Vagina (tissue), 2 donors: ENCODE measurements at places on chromosomes 4 and X.

GRCh38 chr4:1813915-1814314 is 20.8 kb downstream of the FGFR3 start:
- no peak for DNase-seq

DNA sequence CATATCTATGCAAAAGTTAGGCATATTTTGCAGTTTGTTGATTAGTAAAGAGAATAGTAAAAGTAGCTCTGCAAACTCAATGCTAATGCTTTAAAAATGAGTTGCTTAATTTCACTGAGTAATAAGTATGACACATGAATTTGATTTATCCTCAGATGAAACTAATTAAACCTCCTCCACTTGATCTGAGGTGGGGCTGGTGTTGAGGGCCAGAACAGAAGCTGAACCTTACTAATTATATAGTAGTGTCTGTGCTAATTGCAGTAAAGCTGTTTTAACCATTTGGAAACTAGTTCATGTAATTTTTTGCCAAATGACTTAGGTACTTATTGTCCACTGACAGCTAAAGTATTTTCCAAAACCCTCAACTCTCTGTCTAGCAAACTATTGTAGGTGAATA is 7.7 kb upstream of the PGAM4 start:
- no peak for DNase-seq

GRCh38 chrX:37759878-37760418 is 19.9 kb upstream of the CYBB start:
- DNase-seq: no peak

DNA sequence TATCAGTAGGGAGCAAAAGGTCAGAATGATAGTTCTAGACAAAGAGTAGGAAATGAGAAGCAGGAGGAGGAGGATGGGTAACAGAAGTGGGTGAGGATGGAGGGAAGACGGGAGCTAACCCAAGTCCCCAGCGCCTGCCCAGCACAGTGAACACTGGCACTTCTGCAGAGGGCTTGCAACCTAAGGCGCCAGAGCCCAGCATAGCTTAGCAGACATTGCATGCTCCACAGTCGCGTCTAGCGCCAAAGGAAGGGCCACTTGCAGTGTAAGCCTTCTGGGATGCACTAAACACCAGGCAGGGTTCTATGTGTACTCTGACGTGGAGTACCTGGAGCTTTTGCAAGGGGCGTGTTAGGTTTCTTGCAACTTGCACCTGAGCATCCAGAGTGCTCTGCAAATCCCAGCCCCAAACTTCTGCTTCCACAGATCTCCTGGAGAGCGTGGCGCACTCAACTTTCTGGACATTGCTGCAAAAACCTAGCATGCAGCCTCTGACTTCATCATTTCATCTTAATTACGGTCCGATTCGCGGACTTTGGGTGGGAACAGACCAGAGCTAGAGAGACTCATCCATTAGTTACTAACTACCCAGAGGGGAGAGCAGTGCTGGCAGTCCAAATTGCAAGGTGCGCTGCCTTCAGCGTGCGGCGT is 46.5 kb upstream of the NKAP start:
- no peak for DNase-seq

DNA sequence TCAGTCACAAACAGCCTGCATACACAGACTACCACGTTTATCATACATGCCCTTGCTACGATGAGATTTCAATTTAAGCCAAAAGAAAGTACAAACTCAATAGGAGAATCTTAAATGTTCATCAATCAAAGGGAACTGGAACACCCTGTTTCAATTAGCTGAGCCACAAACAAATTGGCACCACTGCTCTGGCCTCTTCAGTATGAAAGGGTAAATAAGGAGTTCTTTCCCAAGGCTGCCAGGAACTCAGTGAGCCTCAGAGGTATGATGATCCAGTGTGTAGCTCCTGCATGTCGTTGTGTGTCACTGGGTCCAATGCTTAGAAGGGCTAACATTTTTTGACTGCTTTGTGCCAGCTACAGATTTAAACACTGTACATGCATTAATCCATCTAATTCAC is 5.4 kb downstream of the RNF150 start:
- DNase-seq: no peak

DNA sequence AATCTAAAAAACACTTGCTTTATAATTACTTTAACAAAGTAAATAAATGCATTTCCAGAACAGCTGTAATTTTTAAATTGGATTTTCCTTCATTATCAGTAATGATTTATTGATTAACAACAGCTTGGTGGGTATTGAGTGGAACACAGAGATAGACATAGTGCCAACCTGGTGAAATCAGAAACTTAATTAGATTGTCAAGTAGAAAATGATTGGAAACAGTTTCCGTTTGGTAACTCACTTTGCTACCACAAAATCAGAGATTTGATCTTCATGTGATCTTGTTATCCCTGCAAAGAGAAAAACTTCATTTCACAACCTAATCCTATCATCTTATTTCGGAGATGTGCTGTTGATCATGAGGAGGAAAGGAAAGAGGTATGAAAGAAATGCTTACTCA is 70.8 kb downstream of the CAPN6 start:
- DNase-seq: no peak

DNA sequence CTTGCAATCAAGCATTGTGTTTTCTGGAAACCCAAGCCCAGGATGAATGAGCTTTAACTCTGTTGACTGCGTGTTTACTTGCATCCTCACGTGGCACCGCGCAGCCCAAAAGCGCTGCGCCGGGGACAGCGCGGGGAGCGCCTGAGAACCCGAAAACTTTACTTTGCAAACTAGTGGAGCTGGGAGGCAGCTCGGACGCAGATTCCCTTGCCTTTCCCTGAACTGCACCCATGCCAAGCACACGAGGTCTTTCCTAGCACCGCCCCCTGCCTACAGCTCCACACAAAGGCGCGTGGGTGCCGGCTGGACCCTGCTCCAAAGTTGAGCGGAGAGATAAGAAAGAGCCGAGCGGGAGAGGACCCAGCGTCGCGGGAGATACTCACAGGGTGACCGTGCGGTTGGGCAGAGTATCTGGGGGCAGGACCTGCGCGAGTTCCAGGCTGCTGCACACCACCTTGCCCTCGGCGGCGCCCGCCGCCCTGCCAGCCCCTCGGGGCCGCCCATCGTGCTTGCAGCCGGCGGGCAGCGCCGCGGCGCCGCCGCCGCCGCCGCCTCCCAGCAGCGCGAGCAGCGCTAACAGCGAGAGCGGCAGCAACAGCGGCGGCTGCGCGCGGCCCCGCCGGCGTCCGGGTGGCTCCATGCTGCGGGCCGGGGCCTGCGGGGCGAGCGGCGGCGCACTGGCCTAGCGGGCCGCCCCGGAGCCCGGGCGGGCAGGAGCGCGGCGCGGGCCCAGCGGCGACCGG is 550 bp downstream of the ADGRA3 start:
- DNase-seq: no peak

GRCh38 chr4:122958505-122958904 is 36.1 kb upstream of the NUDT6 start:
- DNase-seq: no peak

DNA sequence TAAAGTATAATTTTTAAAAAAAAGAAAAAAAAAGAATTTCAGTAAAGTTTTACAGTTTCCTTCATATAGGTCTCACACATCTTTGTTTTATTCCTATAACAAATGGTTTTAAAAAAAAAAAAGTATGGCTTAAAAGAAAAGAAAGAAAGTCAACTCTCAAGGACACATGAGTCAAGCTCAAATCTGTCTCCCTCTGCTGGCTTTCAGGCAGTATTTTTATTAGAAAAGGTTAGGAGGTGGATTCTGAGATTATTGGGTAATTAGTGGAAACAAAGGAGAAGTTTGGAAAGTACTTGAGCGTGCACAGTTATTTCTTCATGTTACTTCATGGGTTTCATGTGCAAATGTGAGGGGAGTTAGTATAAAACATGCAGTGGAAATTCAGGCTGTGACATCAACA is 36.6 kb upstream of the BTC start:
- DNase-seq: no peak

- no peak for DNase-seq
Measured at GRCh38 chr4:175767150-175767549, 44.9 kb downstream of the GPM6A start.

DNA sequence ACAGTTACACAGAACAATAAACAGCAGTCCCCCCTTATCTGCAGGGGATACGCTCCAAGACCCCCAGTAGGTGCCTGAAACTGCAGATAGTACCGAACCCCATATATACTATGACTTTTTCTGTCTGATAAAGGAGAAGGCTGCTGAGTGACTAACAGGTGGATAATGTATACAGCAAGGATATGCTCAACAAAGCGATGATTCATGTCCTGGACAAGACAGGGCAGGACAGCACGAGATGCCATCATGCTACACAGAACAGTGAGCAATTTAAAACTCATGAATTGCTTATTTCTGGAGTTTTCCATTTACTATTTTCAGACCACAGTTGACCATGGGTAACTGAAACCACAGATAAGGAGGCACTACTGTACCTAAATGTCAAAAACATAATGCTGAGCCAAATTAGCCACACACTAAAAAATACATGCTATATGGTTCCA is 76.1 kb downstream of the MANBA start:
- DNase-seq: no peak

- DNase-seq: no peak
Measured at GRCh38 chr4:119271361-119272085, 50.4 kb downstream of the FABP2 start.

GRCh38 chr4:187193141-187193540 is 469.5 kb upstream of the FAT1 start:
- no peak for DNase-seq

DNA sequence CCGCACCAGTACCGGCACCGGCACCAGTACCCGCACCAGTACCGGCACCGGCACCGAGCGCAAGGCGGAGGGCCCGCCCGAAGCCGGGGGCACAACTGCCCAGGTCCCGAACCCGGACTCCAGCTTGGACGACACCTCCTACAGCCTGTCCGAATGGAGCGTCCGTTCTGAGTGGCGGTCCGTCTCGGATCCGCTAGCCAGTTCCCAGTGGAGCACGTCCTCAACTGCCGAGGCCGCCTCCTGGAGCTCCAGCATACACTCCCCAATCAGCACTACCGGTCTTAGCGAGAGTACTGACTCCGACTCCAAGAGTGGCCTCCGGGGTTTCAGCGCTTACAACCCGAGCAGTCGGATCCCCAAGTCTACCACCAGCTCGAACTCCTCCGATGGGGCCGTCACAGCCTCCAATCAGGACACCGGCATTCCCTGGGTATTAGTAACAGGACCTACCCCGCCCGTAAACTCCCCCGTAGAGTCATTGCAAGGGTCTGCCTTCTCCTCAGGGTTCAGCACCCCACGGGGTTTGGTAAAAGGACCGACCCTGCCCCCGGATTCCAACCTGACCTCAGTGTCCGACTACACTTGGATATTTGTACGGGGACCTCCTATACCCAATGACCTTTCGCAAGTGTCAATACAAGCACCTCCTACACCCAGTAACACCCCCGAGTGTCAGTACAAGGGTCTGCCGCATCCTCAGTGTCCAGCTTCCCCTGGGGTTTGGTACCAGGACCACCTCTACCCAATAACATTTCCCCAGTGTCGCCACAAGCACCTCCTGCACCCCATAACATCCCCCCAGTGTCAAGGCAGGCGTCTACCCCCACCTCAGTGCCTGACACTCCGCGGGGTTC is 721 bp upstream of the MAOA start:
- DNase-seq: no peak

- DNase-seq: no peak
Measured at GRCh38 chrX:136953867-136954787, 73.6 kb upstream of the RBMX start.

- no peak for DNase-seq
Measured at GRCh38 chrX:30787012-30787411, 102.0 kb downstream of the TAB3 start.

DNA sequence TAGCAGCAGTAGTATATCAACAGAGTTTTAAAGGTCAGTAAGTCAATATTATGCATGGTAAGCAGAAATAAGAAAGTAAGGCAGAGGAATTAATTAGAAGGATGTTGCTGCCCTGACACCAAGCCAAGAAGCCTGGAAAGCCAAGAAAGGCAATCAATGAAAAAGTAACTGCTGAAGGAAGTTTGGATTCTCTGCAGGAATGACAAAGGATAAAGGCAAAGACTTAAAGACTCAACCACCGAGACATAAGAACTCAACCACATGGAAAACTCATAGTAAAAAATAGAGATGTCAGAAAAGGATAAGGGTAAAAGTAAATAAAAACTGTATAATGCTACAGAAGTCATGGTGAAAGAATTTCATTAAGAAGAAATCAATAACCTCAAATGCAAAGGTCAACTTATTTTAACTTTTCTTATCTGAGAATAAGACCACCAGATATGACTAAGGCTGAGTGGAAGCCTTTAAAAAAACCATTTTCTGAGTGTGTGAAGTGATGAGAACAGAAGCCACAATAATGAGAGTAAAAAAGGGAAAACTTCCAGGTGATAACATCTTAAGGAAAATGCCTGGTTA is 55.2 kb downstream of the NEK1 start:
- no peak for DNase-seq

GRCh38 chrX:140765043-140765784 is 55.7 kb downstream of the LINC00632 start:
- DNase-seq: no peak

GRCh38 chr4:174707051-174707676 is 121.9 kb downstream of the GLRA3 start:
- no peak for DNase-seq

- DNase-seq: no peak
Measured at GRCh38 chr4:25117274-25117673, 43.0 kb downstream of the SEPSECS start.

- DNase-seq: no peak
Measured at GRCh38 chrX:77014377-77015372, 432.5 kb upstream of the FGF16 start.

GRCh38 chr4:142406917-142407501 is 439.1 kb downstream of the INPP4B start:
- no peak for DNase-seq

GRCh38 chrX:70176938-70177533 is at the start of gene DGAT2L6:
Gene DGAT2L6 (plus strand): TSS chrX:70177483. CDS start chrX:70177583, 100 bp downstream.
- no peak for DNase-seq

DNA sequence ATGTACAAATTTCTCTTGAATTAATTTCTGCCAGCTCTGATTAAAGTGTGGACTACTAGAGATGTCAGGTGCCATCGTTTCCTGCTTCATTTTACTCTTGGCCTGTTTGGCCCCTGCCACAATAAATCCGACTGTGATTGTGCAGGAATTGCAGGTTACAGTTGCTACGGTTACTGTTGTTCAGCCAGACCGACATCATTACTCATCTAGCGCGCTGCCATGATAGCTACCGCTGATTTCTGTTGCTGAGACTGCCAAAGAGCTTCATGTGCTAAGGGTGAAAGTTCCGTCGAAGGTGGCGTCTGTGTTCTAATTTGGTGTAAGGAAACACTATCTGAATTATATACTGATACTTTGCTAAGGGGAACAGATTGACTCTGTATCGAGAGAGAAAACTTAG is 22.1 kb downstream of the SLIT2 start:
- no peak for DNase-seq

DNA sequence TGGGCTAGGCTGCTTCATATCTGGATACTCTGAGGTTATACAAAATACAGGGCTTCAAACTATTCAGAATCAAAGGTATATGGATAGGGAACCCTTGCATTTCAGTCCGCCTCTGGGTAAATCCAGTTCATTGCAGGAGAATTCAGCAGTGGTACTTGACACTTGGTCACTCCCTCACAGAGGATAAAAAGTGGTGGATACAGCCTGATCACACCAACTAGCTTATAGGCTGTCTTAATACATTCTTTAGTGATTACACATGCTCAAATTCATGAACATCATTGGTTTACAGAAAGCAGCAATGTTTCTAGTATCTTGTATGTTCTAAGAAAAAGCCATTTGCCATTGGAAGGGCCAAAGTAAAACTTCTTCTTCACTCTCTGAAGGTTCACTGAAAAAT is 104.8 kb upstream of the PDE5A start:
- DNase-seq: no peak
